ENCODE measurements at places on chromosomes 11 and 22.

GRCh38 chr22:44099696-44100095, 75.6 kb downstream of the PARVB start:
- no peak for DNase-seq

- no peak for DNase-seq
These were observed 466.3 kb downstream of the TBC1D22A start for GRCh38 chr22:47228767-47229166.

- DNase-seq = no peak
These were observed 101.0 kb upstream of the PARVA start for GRCh38 chr11:12276356-12276755.

DNA sequence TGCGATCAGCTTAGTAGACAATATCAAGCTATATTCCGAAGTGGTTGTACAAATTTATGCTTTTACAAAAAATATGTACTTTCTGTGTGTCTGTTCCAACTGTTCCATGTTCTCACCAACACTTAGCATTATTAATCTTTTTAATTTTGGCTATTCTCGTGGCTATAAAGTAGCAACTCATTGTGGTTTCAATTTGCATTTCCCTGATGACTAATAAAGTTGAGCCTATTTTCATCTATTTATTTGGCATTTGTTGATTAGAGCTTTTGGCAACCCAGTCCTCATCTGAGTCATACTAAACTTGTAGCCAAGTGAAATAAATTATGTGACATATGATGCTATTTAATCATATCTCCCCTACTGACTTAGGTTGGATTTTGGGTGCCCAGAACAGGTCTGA, 115.9 kb downstream of the FBXO7 start:
- no peak for DNase-seq

DNA sequence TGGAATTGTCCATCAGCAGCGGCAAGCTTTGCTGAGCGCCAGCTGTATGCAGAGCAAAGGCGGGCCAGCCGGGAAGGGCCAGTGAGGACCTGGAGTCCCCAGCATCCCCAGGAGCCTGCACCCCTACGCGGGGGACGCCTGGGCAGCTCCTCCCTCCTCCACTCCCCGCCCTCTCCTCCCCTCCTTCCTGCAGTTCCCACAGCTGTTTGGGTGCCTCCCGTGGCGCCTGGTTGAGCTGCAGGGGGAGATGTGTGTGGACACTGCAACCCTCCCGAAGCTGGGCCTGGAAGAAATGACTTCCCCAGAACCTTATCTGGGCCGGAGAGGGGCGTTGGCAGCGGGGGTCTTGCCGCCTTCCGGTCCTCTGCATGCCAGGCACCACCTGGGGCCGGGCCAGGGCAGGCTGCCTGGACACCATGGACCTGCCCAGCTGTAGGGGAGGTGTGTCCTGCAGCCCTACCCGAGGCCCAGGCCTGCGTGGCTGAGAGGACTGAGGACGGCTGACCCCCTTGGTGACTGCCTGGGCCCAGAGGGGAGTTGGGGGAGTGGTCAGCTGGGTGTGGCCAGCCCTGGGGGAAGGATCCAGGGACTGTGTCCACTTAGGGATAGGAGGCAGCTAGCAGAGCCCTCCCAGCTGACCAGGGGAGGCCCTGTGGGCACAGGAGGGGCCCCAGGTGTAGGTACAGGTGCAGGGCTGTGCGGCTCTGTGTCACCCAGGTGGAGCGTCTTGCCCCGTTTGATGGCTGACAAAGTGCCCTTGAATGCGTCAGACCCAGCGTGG, 16.8 kb upstream of the MUC6 start:
- DNase-seq = no peak

DNA sequence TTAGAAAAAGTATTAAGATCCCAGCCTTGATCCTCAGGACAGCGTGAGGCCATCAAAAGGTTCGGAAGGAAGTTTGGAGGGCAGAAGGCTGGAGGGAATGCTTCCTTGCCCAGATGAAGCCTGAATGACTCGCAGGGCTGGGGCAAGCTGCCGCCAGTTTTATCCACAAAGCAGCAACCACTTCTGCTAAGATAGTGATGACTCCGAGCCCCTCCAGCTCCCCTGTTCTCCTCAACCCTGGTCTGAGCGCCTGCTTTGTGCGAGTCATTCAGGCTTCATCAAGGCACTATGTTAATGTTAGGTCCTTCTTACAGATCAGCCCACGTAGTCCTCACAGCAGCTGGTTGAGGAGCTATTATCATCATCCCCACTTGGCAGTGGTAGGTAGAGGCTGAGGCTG, 158.8 kb downstream of the COMMD9 start:
- DNase-seq = no peak

DNA sequence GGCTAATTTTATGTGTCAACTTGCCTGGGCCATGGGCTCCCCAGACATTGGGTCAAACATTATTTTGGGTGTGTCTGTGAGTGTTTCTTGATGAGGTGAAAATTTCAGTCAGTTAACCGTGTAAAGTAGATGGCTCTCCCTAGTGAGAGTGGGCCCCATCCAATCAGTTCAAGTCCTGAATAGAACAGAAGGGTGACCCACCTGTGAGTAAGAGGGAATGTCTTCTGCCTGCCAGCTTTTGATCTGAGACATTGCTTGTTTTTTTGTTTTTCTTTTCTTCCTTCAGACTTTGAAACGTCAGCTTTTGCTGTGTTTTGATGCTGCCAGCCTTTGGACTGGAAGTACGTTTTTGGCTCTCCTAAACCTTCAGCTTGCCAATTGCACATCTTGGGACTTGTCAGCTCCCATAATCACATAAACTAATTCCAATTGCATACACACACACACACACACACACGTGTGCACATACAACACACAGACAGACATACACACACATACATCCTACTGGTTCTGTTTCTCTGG, 300.1 kb downstream of the CNTN5 start:
- no peak for DNase-seq

DNA sequence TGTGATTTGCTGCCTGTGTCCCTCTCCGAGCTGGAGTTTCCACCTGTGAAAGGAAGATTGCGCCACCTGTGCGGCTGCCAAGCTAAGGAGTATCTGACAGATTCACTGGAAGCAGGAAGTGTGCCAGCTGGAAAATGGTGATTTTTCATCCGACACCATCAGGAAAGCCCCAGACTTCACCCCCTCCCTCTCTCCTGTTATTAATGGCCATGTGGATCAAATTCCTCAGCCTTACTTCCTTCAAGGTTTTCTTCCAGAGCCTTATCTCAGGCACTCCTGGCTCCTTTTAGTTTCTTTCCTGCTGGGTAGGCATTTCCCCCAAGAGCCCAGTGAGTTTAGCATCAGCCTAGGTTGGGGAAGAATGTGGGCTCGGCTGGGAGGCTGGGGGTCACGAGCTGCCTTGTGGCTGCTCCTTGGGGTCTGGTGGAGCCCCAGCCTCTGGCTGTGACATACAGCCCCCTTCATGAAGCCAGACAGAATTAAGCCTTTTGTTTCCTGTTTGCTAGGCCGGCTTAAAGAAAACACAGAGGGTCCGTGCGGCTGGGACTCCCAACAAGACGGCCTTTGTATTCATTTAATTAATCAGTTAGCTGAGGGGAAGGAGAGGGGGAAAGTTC, 37.1 kb downstream of the PKNOX2 start:
- no peak for DNase-seq

DNA sequence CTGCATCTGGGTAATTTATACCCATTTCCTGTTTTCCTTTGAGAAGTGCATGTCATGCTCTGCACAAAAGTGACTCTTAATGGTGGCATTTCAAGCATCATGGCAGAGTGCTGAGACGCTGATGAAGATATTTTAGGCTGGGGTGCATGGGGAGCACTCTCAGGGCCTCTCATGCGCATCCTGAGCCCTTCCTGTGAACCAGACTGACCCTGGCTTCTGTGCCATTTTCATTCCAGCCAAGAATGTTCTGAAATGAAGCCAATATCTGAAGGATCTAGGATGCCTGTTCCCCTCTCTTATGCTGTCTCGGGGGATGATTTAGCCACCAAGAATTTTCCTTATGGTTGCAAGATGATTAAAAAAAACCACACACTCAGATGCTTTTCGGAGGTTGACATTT, 61.5 kb downstream of the MIAT start:
- no peak for DNase-seq

DNA sequence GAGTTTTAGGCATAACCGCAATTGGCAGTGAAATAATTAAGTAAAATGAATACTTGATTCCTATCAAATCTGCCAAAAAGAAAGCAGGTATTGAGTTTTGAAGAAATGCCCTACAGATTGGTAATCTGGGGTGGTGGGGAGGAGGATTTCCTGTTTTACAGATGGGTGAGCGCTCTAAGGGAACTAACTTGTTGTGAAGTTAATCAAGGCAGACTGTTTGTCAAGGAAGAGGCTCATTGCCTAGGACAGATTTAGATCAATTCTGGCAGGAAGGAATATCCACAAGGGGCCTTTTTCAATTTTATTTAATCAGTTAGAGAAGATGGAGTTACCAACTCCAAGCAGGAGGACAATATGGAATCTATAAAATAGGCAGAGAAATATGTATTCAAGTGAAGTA, 271.5 kb upstream of the CCDC90B start:
- no peak for DNase-seq
